Naive B cell (primary cell): ENCODE measurements at places on chromosomes 5 and 9. TPM values are rescaled to one million over a fixed set of nuclear protein-coding genes. Genes with fewer than 3 reads are reported as not detected.

Gene CDKN2B
- polyA plus RNA-seq = 0.29 TPM

- peak; percentile 18 for DNase-seq
These were observed 28.2 kb downstream of the EXOC3 start for GRCh38 chr5:470961-471749.

- DNase-seq = no peak
These were observed 299.9 kb downstream of the CSNK1G3 start for GRCh38 chr5:123811831-123812230.

DNA sequence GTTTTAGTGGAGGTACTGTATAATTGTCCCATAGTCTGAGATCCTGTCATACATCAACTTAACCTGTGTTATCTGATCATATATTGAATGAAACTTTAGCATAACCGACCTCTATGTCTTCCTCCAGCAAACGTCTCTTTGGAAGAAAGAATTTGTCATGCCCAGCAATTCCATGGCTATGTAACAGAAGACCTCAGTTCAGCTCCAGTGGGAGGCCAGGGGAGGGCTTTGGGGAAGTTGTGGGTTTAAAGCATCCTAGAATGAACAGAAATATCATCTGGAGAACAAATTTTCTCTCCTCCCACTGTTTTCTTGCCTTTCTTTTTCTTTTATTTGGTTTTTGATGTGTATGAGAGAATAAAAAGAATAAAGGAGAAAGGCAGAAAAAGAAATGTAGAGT, 164.5 kb downstream of the GAS1 start:
- no peak for DNase-seq

GRCh38 chr5:145178641-145179523, 656.3 kb downstream of the PRELID2 start:
- DNase-seq = no peak

DNA sequence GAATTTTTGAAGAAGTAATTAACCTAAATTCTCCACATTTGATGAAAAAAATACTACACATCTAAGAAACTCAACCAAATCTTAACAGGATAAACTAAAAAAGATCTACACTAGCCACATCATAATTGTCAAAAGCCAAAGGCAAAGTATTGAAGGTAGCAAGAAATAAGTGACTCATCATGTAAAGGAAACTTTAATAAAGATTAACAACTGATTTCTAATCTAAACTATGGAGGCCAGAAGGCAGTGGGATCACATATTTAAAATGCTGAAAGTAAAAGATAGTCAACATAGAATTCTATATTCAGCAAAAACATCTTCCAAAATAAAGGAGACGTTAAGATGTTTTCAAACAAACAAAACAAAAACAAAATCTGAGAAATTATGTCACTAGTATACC, 2002.9 kb downstream of the MAT2B start:
- DNase-seq = no peak

GRCh38 chr5:39580702-39581453, 156.1 kb upstream of the DAB2 start:
- DNase-seq = no peak

DNA sequence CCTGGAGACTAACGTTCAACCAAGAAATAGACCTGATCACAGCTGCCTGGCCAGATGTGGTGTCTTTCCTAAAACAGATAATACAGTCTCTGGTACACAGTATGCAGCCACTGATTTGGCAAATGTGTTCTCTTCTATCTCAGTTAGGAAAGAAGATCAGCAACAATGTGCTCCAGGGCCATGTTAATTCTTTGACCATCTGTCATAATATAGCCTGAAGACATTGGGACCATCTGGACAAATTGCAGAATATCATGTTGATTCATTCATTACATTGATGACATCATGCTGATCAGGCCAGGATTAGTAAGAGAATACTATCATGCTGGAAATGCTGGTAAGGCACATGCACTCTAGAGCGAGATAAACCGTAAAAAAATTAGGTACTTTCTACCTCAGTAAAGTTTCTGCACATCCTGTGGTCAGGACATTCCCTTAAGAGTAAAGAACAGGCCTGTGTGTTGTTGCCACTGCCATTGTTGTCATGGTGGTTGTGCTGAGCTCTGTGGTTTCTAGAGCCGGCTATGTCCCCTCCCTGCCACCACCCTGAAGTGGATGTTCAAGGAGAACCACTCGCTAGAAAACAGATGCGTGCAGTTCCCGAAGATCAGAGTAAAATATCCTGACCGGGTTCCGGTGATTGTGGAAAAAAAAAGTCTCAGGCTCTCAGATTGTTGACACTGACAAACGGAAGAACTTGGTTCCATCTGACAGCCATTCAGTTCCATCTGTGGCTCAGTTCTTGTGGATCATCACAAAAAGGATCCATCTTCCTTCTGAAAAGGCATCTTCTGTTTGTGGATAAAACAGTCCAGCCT, 6.4 kb upstream of the JMY start:
- DNase-seq = no peak

DNA sequence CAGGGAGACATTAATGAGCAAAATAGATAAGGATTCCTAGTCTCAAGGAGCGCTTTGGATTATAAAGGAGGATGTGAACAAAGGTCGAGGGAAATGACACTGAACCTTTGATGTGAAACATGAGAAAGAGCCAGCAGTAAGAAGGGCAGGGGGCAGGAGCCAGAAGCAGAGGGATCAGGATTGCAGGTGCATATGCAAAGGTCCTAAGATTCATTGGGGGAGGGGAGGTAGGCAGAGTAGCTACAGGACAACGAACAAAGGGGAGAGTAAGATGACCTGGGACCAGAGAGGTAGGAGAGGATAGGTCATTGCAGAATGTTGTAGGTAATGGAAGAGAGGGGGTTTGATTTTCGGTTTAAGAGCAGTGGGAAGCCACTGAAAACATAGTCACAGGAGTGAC, 129.2 kb upstream of the TRPM3 start:
- DNase-seq = no peak

Gene TAF9
- 91.6 TPM for polyA plus RNA-seq

Gene C5orf58
- polyA plus RNA-seq = not detected

DNA sequence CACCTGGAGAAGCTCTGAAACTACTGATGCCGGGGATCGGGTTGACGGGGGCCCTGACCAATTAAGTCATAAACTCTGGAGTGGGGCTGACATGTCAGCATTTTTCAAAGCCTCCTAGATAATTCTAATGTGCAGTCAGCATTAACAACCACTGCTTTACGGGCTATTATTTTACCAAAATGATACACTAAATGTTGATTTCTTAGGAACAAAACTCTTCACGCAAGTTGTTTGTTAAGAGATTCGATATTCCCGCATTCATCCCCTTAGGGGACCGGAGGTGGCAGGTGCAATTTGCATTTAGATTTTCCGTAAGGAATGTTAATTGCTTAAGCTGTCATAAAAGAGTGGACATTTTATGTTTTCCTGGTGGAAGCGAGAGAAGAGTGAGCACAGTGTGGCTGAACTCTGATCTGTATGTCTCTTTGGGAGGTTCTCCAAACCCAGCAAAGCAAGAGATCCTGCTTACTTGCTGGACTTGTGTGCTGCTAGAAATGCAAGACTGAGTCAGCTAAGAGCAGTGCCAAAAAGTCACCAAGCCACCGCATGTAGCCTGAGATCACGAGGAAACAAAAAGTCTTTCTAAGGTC, 77.6 kb downstream of the UGCG start:
- DNase-seq = no peak

- no peak for DNase-seq
These were observed 111.5 kb upstream of the BASP1 start for GRCh38 chr5:17105744-17106418.

Gene GARIN3
- not detected for polyA plus RNA-seq

DNA sequence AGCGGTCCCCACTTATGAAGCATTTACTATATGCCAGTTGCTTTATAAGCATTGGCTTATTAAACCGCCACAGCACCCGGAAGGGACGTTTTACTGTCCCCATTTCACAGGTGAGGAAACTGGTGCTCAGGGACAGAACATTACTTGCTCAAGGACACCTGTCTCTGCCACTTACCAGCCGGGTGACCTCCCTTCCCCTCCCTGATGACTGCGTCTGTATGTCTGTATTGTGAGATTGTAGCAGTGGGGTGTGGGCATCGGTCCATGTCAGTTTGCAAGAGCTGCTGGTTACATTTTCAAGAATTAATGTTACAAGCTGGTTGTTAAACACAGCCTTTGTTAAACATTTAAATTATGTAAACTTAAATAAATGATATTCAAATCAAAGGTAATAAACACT, 77.6 kb upstream of the LMX1B start:
- no peak for DNase-seq

DNA sequence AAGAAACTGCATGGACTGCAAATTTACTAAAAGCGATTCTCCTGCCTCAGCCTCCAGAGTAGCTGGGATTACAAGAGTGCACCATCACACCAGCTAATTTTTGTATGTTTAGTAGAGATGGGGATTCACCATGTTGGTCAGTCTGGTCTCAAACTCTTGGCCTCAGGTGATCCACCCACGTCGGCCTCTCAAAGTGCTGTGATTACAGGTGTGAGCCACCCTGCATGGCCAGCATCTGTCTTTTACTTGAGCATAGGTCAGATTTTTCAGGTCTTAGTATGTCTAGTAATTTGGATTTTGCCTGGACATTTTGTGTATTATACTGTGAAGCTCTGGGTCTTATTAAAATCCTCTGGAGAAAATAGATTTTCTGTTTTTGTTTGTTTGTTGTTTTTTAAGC, 277.8 kb upstream of the VLDLR start:
- DNase-seq = no peak

- no peak for DNase-seq
These were observed 16.3 kb upstream of the CDC23 start for GRCh38 chr5:138229387-138229786.

- no peak for DNase-seq
These were observed 159.9 kb downstream of the PPP2R2B start for GRCh38 chr5:146718609-146719008.

- DNase-seq = no peak
These were observed 29.8 kb upstream of the ENHO start for GRCh38 chr9:34552606-34552981.

GRCh38 chr5:8102714-8103113, 233.8 kb downstream of the MTRR start:
- DNase-seq = no peak
